T47D (cell line): ENCODE measurements at places on chromosomes 13 and 19.
A peak's percentile ranks its signal among the peaks of the same experiment; 100 is the strongest.

GRCh38 chr19:35106898-35107541, 8.6 kb upstream of the FXYD3 start:
- no peak for DNase-seq

DNA sequence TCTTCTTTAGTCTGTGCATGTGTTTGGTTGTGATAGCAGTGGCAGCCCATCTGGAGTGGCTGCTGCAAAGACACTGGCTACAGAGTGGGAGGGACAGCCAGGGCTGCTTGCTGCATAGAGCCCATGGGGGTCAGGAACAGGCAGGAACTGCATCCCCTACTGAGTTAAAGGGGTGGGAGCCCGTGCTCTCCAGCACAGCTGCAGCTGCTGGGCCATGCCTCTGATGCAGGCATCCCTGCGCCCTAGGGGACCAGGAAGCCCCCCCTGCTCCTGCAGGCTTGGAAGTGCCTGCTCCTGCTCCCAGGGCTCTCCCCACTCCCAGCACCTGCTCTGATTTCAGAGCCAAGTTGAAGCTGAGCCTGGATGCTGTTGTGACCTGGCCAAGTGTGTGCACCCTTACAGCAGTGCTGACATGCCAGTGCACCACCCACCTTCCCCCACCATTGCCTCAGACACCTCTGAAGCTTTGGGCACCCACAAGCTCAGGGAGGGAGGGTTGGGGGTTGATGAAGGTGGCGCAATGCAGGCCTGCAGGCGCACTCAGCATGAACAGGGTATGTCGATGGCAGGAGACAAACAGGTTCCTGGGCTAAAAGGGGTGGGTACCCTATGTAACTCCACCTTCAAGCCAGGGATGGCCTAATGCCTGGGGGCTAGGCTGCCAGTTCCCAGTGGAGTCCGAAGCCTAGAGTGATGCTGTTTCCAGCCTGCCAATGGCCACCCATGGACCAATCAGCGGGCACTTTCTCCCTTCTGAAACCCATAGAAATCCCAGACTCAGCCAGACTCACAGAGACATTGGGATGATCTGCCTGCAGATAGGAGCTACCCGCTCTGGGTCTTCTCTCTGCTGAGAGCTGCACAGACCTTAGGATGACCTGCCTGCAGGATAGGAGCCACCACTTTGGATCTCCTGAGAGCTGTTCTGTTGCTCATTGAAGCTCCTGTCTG, 919.9 kb upstream of the MIR17HG start:
- DNase-seq: no peak

- no peak for DNase-seq
These were observed at the start of gene MUC16 for GRCh38 chr19:9009935-9010651. Gene MUC16 (minus strand): TSS chr19:9010409.

GRCh38 chr13:28429685-28430290, 65.1 kb downstream of the FLT1 start:
- DNase-seq: no peak

DNA sequence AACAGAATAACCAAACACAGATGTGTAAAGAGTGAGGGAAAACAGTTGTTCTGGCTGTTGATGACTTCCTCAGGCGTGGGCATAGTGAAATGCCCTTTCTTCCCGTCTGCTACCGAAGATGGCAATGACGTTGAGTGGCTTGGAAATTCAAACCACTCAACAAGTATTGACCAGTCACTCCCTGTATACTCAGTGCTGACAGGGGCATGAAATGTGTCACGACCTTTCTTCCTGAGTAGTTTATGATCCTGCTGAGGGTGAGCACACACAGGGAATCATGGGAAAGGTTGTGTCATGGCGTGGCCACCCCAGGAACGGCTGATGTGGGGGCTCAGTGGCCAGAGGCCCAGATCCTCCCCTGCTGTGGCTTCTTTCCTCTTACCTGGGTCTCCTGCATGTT, 87.8 kb upstream of the C1QTNF9B start:
- no peak for DNase-seq

- DNase-seq: peak; percentile 58
These were observed 697 bp downstream of the HSPH1 start for GRCh38 chr13:31160857-31161556.

DNA sequence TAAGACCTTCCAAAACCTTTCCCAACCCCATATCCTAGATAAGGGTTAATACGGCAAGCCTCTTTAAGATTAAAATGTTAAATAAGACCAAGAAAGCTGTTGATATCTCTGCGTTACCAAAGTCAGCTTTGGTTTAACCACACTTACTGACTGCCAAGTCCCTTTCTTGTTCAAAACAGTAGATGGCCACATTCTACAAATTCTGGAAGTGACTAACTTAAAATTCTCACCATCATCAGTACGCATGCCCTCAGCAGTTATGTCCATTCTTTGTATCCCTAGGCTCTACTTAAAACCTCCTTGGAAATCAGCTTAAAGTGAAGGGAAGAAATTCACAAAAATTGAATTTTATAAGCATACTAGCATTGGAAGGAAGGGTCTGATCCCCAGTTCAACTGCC, 23.6 kb downstream of the SOHLH2 start:
- no peak for DNase-seq

DNA sequence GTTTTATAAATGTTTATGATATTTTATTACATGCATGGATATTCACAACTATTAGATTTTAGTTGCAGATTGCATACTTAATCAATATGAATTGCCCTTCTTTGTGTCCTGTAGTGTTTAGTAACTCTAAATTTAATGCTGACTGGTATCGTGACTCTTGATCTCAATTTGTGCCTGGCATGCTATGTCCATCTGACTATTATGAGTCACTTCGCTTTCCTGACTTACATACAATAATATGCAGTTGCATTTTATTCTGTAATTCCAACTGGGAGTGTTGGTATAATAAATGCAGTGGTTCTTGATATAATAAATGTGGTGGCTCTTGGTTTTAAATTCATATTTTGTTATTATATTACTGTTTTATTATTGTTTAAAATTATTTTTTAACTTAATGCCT, 277.5 kb downstream of the LIG4 start:
- no peak for DNase-seq

DNA sequence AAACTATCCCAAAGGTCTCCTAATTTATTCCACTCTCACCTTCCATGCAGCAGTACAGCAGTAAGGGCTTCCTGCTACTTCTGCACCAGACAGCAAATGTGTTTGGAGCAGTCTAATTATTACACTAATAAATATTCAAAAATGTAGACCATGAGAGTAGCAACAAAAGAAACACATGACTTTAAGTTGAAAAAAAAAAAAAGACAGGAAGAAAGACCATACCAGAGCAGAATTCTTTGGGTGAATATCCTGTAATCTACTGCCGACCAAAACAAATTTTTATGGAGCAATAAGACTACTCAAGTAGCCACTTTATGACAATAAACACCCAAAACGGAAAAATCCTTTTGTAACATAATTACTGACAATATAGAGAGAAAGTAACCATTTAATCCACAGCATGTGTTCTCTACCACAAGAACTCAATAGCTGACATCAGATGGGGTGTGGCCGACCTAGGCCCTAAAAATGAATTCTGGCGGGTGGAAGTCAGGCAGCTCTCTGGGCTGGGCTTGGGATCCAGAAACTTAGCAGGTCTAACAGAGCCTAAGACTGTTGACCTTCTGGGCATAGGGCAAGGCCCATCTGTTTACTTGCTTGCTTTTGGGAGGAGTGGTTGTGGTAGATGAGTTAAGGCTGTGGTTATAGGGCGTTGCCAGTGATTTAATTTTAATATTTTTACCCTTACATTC, 4.6 kb downstream of the KLF12 start:
- DNase-seq: no peak

GRCh38 chr13:21065686-21066085, 4.3 kb upstream of the LATS2 start:
- no peak for DNase-seq

- no peak for DNase-seq
These were observed 244.3 kb downstream of the RGCC start for GRCh38 chr13:41701676-41702075.

DNA sequence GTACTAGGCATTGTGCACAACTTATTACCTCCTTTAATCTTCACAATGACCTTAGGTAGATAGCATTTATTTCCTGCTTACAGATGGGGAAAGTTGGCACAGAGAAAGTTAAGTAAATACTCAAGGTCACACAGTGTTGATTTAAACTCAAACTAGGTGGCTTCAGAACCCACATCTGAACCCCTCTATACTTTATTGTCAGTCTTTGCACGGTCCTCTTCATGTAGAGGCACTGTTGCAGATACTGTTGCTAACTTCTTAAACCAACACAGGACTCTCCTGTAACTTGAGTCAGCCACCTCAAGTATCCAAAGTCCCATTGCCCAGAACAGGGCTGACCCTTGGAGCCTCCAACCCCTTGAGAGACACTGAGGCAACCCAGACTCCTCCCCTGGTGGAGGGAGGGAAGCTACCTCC, 48.8 kb downstream of the FRY start:
- DNase-seq: no peak

- peak; percentile 23 for DNase-seq
These were observed 448.2 kb downstream of the LIG4 start for GRCh38 chr13:107767119-107767518.

DNA sequence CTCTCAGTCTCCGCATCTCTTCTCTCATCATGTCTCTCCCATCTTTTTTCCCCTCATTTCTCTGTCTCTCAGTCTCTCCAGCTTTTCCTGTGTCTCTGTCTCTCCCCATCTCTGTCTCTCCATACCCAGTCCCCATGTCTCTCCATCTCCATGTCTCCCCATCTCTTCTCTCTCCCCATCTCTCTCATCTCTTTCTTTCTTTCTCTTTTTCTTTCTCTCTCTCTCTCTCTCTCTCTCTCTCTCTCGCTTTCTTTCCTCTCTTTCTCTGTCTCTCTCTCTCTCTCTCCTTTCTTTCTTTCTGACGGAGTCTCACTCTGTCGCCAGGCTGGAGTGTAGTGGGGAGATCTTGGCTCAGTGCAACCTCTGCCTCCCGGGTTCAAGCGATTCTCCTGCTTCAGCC, 12.6 kb upstream of the NFIX start:
- DNase-seq: no peak

GRCh38 chr19:15265850-15266248, 33.6 kb upstream of the EPHX3 start:
- DNase-seq: no peak

GRCh38 chr13:94703721-94704314, 8.5 kb downstream of the SOX21 start:
- no peak for DNase-seq

DNA sequence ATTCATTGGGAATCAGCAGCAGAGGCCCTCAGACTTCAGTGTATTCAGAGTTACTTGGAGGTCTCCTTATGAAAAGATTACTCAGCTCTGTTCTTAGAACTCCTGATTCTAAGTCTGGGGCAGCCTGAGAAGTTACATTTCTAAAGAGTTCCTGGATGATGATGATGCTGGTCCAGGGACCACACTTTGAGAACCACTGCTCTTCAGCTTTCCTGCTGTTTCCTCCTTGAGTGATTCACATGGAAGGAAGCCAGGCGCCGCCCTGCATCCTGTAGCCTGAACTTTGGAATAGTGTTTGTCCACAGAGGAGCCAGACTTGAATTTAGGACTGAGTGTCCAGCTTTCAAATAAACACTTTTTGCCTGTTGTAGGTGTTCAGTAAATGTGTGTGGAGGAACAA, 2.9 kb downstream of the CEBPG start:
- peak; percentile 54 for DNase-seq

GRCh38 chr13:53901593-53901992, 873.0 kb downstream of the OLFM4 start:
- no peak for DNase-seq

DNA sequence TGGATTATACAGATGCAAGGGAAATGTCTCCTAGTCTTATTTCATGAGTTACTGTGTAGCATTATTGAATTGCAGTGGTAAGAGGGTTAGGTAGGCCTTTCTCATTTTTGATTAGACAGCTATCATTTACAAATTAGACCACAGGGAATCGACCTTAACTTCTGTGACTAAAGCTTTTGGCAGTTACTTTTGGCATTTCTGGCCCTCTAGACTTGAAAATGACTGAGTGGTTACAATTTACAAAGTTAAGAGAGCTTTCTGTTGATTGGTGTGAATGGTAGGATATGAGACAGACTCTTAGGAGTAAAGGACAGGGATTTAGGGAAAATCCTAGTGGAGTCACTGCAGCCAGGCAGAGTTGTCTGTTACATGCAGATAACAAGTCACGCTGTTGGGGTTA, 86.1 kb downstream of the GGACT start:
- DNase-seq: no peak

GRCh38 chr19:20964798-20965197, 41.7 kb downstream of the ZNF85 start:
- DNase-seq: peak; percentile 10

DNA sequence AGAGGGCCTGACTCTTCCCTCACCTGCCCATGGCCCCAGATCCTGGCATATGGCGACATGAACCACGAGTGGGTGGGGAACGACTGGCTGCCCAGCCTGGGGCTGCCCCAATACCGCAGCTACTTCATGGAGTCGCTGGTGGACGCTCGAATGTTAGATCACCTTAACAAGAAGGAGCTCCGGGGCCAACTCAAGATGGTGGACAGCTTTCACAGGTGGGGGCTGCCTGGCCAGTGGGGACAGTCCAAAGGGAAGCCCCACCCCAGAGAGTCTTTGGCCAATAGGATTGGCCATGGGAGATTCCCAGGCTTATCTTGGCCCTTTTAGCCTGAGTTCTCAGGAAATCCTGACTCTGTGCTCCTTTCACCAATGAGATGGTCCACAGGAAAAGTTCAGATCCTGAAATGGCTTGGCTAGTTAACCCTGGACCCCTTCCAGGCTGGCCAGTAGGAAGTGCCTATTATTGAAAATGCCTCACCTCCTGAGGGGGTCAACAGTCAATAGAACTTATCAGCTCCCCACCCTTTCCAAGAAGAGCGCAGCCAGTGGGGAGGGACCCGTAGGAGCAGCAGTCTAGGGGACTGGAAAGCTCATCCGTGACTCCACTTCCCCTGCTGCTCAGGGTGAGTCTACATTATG, 7.0 kb downstream of the HRC start:
- DNase-seq: no peak

- no peak for DNase-seq
These were observed 47.7 kb upstream of the RGCC start for GRCh38 chr13:41409611-41410010.

- no peak for DNase-seq
These were observed 26.0 kb downstream of the GPALPP1 start for GRCh38 chr13:45015300-45015699.

GRCh38 chr19:32397671-32398101, 7.9 kb upstream of the DPY19L3 start:
- no peak for DNase-seq

GRCh38 chr19:861756-862580, 2.5 kb downstream of the CFD start:
- peak; percentile 87 for DNase-seq

- no peak for DNase-seq
These were observed 2.8 kb downstream of the NACC1 start for GRCh38 chr19:13120817-13121216.

GRCh38 chr19:55651236-55651635, 3.2 kb downstream of the CCDC106 start:
- DNase-seq: no peak
